ENCODE measurements at places on chromosomes 16 and 17.

- DNase-seq, result no peak
Measured at GRCh38 chr16:67538666-67539101, 10.1 kb downstream of the RIPOR1 start.

DNA sequence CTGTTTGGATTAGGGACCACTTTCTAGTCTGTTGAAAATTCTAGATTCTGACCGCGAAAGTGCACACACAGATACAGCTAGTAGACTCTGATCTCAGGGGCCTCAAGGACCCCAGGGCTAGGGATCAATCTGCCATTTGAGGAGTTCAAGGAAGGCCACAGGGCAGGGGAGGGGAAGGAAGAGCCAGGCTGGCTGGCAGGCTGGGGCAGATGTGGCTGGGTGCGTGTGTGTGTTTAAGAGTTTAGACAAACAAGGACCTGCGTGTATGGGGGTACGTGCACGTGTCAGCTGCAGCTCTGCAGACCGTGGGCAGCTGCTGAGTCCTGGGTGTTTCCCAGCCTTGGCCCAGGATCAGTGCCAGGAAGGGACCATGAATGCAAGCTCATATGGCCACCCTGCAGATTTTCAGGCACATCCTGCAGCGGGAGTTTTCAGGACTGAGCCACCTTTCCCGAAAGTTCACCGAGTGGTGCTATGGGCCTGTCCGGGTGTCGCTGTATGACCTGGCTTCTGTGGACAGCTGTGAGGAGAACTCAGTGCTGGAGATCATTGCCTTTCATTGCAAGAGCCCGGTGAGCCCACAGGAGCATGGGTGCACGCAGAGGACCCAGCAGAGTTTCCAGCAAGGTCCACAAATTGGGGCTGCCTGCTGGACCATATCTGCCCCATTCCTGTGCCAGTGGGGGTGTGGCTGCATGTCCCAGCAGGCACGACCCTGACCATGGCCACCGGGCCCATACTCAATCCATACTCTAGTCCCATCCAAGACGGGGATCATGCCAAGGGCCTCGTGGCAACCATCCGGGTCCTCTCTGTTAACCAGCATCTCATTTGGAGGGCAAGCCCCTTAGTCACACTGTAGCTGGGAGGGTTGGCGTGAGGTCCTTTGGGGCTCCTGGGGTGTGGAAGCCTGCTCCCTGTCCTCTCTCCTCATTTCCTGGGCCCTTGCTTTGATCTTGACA lies 10.6 kb downstream of the TRPV2 start:
- no peak for DNase-seq

DNA sequence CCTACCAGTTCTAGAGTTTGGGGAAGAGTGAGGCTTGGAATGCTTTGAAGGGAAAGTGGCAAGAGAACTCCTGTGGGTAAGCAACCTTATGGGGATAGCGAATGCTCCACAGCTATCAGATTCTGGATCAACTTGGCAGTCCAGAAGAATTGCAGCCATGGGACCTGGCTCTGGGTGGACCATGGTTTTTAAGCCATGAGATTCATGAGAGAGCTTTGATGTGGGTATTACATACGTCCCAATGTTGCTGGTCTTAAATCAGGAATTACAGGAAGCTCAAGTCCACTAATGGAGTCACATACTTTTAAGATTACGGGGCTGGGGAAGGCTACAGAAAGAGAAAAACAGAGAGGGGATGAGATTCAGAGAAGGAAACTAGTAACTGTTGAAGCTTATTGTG lies 142.5 kb upstream of the ELAC2 start:
- no peak for DNase-seq

DNA sequence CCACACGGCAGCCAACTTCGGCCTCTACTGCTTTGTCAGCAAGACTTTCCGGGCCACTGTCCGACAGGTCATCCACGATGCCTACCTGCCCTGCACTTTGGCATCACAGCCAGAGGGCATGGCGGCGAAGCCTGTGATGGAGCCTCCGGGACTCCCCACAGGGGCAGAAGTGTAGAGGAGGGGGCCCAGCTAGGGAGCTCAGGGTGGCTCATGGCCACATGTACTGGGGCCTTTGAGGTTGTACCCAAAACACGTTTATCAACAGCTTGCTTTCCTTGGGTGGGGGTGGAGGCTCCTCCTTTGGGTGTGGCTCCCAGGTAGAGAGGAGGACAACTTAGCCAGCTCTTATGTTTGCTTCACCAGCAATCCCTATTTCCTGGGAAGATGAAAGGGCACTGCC lies 5.1 kb downstream of the GPR142 start:
- DNase-seq, result no peak

DNA sequence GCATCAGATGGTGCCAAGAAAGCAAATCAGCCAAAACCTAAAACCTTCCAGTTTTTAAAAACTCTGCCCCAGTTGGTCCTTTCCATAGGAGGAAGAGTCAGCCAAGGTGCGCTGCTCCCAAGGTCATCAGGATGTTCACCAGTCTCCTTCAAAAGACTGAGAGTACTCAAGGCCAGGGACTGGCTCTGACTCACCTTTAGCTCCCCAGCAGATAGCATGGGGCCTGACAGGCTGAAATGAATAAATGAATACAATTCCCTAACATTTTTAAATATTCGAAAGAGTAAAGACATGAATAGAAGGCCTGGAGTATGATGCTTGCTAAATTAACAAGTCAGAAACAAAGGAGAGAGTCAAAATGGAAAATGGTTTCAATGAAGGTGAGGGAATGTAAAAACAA lies 19.2 kb downstream of the EFTUD2 start:
- DNase-seq, result no peak

DNA sequence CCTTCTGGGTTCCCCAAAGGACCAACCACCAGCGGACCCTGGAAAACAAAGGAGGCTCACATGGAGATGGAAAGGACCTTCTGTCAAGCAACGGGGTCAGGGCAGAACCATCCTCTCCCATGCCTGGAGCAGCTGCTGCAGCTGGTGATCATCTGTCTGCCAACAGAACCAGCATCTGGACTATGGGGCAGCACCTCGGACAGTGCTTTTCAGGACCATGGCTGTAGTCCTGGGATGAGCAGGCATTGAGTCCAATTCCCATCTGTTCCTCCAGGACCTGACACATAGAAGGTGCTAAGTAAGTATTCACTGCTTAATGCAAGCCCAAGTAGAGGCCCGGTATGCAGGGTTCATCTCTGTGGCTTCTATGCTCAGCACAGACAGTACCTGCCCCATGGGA lies 304.7 kb downstream of the XYLT1 start:
- DNase-seq, result no peak

- DNase-seq, result no peak
Measured at GRCh38 chr16:75239542-75240122, 11.8 kb downstream of the BCAR1 start.

DNA sequence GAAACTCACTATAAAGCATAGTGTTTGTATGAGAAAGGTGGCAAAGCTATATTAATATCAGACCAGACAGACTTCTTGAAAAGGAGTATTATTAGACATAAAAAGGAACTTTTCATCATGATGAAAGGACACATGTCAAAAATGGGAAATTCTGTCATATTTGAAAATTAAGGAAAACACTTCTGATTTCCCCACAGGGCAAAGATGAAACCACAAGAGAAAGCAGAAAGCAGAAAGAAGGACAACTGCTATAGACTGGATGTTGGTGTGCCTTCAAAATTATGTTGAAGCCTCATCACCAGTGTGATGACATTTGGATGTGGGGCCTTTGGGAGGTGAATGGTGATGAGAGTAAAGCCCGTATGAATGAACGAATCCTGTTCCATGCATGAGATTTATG lies 193.0 kb downstream of the STX8 start:
- DNase-seq, result no peak

- no peak for DNase-seq
Measured at GRCh38 chr17:63804328-63804727, 22.9 kb upstream of the PSMC5 start.

DNA sequence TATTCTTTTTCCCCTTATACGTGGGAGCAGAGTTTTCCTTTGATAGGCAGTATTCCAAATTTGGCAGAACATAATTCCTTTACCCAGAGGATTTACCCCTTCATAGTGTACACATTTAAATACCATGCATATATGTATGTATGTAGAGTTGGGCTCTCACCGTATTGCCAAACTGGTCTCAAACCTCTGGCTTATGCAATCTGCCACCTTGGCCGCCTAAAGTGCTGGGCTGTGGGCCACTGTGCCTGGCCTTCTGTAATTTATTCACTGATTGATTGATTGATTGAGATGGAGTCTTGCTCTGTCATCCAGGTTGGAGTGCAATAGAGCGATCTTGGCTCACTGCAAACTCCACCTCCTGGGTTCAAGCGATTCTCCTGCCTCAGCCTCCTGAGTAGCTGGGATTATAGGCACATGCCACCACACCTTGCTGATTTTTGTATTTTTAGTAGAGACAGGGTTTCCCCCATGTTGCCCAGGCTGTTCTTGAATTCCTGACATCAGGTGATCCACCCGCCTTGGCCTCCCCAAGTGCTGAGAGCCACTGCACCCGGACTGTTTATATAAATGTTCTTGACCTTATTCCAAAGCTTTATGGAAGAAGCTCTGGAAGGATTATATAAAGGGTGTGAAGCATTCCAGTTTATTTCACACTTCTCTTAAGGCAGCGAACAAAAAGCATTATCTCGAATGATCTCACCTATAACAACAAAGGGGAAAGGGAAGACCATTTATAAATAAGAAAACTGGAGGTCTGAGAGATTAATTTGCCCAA lies 14.9 kb downstream of the GLG1 start:
- no peak for DNase-seq

GRCh38 chr17:17919169-17920107 lies 52.8 kb downstream of the TOM1L2 start:
- no peak for DNase-seq

DNA sequence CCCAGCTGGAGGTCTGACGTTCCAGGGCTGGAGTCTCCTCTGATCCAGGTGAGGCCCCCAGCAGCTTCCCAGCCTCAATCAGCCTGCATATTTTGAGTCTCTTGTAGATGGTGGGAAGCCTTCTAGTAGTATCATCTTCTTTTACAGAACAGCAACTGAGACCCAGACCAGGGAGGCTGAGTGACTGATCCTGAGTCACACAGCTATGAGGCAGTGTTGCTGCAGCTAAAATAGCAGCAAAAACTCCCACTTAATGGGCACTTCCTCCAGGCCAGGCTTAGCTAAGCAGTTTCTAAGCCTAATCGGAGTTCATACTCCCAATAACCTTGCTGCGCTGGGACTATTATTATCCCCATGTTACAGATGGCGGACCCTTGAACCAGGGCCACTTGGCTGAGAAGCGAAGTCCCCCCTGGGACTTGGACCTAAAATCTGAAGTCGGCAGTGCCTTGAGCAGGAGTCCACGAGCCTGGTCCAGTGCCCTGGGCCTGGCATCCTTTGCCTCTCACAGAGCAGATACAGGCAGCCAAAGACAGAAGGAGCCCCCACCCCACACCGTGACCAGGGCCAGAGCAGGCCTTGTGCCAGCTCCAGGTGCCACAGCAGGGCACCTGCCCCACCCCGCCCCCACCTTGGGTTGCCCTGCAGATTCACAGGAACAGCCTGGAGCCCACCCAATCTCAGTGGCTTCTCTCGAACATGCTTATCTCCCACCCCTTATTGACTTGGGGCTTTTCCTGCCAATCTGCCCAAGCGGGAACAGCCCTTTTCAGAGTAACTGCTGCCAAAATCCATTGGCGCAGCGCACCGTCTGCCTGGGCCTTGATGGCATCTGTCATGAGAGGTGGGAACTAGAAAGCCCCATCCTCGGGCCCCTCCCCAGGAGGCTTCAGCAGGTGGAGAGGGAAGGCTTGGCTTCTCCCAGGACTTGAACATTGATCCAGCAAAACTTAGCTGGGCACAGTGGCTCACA lies 65.1 kb downstream of the SOCS1 start:
- DNase-seq, result no peak

GRCh38 chr17:67358612-67359011 lies 7.8 kb downstream of the PSMD12 start:
- DNase-seq, result no peak

GRCh38 chr17:73313526-73314127 lies 1.8 kb upstream of the CDC42EP4 start:
- DNase-seq, result no peak

DNA sequence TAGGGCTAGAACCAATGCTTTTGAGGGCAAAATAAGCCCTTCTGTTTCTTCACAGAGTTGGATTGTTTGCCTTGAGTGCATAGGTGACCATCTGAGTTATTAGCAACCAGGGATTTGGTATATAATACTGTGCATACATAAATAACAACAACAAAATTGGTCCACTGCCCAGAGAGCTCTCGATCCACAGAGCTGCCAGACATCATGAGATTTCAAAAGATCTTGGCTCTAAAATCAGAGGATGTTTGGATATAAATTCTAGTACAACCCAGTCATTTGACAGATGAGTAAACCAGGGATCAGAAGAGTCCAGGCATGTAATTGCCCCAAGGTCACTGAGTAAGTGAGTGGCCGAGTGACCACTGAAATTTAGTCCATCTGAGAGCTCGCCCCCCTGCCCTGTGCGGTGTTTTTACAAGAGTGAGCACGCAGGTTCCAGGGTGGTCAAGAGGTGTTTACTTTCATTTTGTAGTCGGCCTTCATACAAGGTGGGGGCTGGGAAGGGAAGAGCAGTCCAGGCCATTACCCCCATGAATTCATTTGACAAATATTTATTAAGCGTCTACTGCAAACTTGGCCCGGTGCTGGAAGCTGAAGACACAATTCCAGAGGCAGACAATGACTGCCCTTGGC lies 1.8 kb upstream of the MT2A start:
- peak; percentile 74 for DNase-seq

DNA sequence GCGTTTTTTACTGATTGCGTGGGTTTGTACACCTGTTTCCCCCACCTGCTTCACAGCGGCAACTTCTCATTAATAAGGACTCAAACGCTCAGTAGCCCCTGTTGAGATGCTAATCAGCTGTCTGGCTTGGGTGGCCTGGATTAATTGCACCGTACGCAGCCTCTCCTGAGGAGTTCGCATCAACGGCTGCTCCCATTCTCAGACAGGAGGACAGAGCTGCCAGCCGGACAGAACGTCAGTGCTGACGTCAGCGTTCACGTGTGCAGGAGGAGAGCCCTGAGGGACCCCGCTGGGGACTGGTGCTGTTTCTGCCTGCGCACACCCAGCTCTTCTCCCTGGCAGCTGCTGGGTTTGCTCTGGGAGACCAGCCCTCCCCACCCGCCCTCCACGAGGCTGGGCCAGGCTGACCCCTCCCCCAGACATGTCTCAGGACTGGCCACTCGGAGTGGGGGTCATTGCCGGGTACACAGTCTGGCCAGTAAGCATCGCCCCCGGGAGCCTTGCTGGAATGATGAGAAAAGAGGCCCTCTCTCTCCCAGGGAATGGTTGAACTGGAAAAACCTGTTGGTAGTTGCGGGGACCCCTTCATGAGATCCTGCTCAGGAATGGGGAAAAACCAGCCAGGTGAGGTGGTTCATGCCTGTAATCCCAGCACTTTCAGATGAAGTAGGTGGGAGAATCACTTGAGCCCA lies 5.7 kb upstream of the BANP start:
- DNase-seq, result no peak
